Stimulated activated CD8-positive, alpha-beta memory T cell treated with anti-CD3 and anti-CD28 coated beads, Interleukin-15, amount 100 ng/mL, for 24 hours (primary cell): ENCODE measurements at places on chromosomes 2 and 18.

- DNase-seq: no peak
These were observed 11.5 kb downstream of the CCNYL1 start for GRCh38 chr2:207722773-207723424.

- DNase-seq: no peak
These were observed 419.9 kb downstream of the TGIF1 start for GRCh38 chr18:3869848-3870247.

DNA sequence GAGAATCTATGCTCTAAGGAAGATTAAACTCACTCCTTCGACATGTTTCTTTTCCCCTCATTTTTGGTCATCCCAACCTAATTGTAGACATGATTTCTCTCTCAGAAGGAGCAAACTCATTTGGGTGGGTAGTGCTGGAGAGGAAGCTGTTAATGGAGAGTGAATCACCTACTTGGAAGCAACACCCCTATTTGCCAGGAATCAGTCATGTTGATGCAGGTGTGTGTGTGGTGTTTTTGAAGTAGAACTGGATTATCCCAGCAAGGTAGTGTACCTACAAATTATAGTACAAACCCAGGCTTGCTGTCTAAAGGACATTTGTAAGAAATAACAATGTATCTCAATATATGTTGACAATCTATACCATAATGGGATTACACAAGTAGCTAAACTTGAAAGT lies 186.4 kb downstream of the EPHA4 start:
- no peak for DNase-seq

- no peak for DNase-seq
These were observed 228.6 kb downstream of the SETBP1 start for GRCh38 chr18:44909191-44909719.

- DNase-seq: no peak
These were observed 52.0 kb upstream of the CHN1 start for GRCh38 chr2:175057078-175057685.

DNA sequence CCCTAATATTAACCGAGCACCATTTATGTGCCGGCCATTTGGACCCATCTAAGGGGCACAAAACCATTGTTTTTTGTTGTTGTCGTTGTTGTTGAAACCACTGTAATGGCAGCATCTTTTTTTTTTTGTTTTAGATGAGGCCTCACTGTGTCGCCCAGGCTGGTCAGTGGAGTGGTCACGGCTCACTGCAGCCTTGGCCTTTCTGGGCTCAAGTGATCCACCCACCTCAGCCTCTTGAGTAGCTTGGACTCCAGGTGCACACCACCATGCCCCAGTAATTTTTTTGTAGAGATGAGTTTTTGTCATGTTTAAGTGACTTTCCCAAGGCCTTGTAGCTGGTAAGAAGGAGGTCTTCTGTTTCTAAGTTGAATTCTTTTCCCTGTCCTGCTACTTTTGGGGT lies 33.0 kb downstream of the ASAP2 start:
- DNase-seq: no peak

GRCh38 chr2:95346231-95346737 lies 49.1 kb downstream of the KCNIP3 start:
- no peak for DNase-seq

DNA sequence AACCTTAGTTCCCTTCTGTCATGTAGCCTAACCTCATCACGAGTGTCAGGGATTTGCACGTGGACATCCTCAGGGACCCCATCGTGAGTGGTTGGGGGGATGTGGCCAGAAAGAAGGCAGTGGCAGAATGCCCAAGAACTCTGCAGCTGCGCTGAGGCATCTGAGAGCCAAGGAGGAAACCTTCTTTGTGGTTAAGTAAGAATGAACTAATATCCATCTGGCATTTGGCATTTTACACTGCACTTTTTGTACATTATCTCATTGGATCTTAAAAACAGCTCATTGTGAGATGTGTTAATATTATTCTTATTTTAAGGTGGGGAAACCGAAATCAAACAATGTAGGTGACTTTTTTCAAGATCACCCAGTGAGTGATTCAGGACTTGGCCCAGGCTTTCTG lies 32.6 kb upstream of the APCDD1 start:
- no peak for DNase-seq

DNA sequence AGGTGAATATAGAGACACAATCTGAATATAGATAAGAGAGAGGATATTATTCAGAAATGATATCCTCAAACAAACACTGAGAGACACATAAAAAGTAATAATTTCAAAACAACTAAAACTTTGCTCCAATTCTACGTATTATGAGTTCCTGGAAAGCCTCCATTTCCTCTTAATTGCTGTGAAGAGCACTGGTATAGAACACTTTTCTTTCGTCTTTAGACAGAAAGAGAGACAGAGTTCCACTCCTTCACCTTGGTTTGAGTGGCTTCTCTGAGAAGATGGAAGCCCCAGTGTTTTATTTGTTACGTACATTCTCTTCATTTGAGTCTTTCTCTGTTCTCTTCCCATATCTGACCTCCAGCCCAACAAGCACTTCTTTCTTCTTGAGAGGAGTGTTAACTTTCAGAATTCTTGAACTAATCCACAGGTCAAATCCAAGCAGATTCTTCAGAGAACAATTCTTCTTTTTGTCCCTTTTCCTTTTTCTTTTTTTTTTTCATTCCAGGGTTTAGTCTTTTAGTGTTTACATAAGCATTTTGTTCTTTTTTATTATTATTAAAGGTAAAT lies 6.4 kb upstream of the PIK3C3 start:
- DNase-seq: no peak

- no peak for DNase-seq
These were observed 202.5 kb upstream of the EPAS1 start for GRCh38 chr2:46094689-46095088.

GRCh38 chr2:26732446-26732845 lies 31.6 kb upstream of the SLC35F6 start:
- DNase-seq: no peak
